ENCODE measurements at places on chromosomes 6 and 20. TPM values are rescaled to one million over a fixed set of nuclear protein-coding genes. Genes with fewer than 3 reads are reported as not detected.

The BPIFA1 gene
- not detected for total RNA-seq

The CTAGE9 gene
- not detected for total RNA-seq

DNA sequence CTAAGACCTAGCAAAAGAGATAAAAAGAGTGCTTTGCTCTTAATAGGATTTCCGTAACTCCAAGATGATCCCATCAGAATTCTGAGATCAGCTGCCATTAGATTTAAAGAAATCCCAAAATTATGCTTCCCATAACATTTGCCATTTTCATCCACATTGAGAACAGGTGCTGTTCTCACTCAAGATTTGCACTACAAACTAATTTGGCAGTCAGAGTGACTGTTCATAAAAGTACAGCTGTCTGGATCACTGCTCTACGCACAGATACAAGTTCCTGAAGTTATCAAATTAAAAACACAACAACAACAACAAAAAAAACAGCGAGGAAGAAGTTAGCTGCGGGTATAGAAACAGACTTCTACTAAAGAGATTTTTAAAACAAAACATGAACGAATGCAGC, 58.1 kb downstream of the ASCC3 start:
- H3K4me3 ChIP-seq: no peak overlapping the region
- peaks cover 2% of the 10 kb centered on the region for H3K36me3 ChIP-seq
- no peaks in the 10 kb centered on the region for H3K4me1 ChIP-seq
- H3K27ac ChIP-seq: no peak overlapping the region
- no peak for DNase-seq

DNA sequence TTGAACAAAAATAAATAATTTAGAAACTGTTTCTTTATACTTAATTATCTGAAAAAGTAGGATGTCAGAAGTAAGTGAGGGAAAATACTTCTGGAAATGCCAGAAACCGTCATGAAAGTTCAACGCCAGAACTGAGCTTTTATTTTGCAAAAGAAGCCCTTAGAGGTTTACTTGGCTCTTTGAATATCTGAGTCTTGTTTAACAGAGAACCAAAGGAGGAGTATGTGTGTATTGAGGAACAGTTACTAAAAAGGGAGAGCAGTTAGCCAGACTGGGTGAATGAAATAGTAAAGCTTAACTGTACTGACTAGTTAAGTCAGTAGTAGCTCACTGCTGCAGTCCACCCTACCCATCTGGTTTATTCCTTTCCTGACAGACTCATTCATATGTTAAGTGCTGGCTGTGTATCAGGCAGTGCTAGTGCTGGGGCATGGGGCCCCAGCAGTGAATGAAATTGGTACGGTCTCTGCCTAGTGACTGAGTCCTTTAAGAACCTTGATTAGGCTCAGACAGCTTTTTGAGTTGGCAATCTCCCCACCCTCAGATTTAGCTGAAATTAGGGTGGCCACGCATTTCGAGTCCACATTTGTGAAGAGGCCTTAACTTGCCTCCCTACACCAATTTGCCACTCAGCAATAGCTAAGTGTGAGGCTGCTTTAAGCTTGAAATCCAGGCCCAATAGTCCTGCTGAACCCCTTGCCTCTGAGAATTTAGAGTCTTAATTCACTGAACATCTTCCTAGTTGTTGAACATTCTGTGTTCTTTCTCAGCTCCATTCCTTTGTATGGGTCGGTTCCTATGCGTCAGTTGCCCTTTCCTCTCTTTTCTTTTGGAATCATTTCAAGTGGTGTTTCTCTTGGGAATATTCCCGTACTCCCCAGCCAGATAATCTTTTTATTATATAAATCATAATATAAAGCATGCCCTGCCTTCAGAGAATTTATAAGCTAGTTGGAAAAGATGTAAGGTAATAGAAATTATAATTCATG, 20.2 kb downstream of the MAP3K4 start:
- H3K4me1 ChIP-seq: peaks cover 38% of the 10 kb centered on the region
- no peak overlapping the region for H3K4me3 ChIP-seq
- H3K36me3 ChIP-seq: no peaks in the 10 kb centered on the region

GRCh38 chr20:19003366-19004336, 190.1 kb downstream of the SCP2D1 start:
- H3K27ac ChIP-seq: no peak overlapping the region
- no peak overlapping the region for H3K4me3 ChIP-seq
- no peaks in the 10 kb centered on the region for H3K36me3 ChIP-seq

The RIPPLY2 gene
- total RNA-seq: not detected

DNA sequence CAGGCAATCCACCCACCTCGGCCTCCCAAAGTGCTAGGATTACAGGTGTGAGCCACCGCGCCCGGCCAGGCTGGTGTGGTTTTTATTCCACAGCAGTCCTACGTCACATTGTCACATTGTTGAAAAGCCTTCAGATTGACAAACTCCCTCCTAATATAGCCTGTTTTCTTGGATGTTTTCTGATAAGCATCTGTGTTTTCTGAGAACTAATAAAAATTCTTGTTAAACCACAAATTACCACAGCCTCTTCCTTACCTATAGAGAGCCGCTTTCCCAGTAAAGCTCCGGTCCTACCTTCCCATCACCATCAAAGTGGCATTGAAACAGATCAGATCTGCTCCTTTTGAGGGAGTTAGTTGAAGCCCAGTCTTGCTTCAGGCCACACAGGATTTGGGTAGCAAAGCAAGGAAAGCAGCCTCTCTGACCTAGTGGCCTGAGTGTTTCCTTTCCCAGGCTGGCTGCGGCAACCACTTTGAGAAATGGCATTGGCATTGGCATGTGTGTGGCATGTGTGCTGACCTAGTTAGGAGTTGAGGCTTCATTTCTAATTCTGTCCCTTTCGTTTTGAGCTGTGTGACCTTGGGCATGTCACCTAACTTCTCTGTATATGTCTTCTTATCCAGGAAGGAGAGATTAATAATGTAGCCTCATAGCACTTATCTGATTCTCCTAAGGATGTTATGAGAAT, 1.7 kb upstream of the PKIG start:
- no peaks in the 10 kb centered on the region for H3K27me3 ChIP-seq
- H3K4me1 ChIP-seq: peaks cover 79% of the 10 kb centered on the region
- DNase-seq: no peak
- no peaks in the 10 kb centered on the region for H3K36me3 ChIP-seq

The RSPO3 gene
- 0.21 TPM for total RNA-seq

DNA sequence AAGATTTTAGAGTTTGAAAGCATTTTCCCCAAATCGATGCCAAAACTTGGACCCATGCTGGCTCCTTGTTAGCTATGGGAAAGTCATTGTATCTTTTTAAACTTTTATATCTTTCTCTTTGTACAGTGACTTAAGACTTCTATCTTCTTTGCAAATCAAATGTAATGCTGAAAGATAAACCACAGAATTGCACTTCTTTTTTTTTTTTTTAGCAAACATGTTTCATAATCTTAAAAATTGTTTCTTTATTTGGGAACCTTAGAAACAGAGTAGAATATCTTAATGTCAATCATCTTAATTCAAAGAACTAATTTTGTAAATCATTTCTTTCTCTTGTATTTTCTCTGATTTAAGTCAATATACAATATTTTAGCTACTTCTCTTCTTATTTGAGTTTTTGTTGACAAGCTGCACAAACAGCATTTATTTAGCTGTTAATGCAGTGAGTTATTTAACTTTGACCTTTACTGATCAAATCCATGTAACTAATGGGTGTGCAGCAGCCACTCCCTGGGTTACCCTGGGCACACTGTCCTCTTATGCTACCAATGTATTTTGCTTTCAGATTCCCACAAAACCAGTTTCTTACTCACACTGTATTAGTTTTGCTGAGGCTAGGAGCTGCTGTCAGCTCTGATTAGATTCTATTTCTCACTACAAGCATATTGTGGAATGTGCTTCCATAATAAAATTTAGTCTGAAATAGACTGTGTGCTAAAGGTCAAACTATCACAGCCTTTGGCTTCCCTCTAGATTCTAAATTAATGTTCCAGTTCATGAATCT, 279.6 kb downstream of the ADGB start:
- no peaks in the 10 kb centered on the region for H3K36me3 ChIP-seq
- H3K27me3 ChIP-seq: no peaks in the 10 kb centered on the region
- no peak overlapping the region for H3K4me3 ChIP-seq

Data from chondrocyte (in vitro differentiated cells).